ENCODE measurements at places on chromosomes 7 and 10.

DNA sequence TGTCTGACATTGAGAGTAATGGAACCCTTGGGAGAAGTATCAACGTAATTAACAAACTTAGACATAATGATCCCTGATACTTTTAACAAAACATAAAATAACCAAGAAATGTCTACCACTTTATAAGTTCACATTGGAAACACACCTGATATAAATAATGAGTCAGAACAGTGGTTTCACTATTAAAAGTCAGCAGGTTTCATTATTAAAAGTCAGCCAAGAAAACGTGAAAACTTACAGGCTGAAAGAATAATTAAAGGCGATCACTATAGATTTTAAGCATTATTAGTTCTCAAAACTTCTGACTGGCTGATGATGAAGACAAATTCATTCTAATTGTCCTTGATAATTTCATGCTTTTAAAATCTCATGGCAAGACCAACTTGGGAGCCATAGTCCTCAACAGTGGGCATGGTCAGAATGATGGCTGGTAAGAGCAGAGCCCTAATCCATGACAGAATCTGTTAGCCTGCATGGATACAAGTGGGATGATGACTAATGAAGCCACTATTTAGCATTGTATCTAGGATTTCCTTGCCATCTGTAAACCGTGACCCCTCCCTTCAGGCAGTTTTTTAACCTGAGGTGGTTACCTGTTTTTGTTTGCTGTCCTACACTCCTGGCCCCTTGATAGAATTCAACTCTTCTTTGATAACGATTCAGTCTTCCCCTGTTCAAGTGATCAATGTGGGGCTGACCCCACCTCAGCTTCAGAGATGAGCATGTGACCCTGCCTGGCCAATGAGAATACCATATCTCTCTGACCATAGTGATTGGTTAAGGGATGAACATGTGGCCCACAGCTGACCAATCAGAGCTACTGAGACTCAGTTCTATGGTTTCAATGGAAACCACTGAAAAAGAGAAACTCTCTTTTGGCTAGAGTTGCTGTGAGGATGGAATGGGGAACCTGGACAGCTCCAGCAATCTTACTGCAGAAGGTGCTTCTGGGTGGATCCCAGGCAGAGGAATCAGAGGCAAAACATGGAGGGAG, 151.0 kb downstream of the PLPP4 start:
- DNase-seq = no peak

- no peak for DNase-seq
Observed at GRCh38 chr10:113316506-113316905, 236.3 kb upstream of the HABP2 start.

DNA sequence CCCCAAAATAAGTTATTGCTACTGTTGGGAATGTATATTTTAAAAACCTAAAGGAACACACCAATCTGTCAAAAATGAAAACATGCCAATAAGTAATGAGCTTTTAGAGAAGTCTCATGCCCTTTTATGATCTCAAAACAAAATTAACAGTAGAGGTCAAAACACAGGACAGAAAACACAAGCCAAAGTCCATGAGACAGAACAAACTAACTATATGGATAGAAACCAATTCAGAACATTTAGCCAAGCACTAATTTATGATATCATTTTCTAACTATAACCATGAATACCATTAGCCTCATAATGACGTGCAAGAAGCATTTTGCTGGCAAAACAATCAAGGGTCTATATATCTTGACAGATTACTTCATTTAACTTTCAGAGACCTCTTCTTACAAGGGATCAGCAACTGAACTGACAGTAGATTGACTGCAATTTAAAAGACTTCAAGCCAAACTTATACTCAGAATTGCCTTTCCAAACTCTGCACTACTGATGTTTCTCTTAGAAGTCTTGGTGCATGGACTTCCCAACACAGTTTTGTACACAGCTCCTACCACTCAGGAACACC, 200.9 kb downstream of the DOCK4 start:
- DNase-seq = no peak

DNA sequence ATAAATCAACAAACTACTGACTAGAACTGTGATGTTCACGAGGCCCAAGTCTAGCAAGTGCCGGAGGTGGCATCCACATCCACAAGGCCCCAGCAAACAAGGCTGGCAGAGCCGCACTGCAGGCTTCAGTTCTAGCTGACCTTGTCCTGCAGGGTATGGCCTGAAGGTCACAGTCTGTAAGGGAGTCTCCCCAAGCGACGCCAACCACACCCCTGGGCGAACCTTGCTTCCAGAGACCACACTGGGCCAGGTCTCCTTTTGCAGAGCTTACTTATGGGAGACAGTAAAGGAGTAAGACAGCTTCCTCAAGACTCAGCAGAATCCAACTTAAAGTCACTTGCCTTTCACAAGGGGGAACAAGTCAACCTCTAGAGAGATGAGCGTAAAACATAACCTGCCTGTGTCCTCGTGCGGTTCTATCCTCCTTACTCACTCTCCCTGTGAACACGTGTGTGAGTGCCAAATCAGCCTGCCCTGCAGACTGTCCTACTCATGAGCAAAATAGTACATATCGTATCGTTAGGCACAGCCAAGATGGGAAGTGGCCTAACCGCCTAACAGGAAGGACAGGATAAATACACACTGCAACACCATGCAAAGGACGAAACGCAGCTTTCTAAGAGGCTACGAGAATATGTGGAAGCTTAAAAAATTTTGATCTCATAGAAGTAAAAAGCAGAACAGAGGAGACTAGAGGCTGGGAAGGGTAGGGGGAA, 22.7 kb downstream of the FAM53B start:
- no peak for DNase-seq

DNA sequence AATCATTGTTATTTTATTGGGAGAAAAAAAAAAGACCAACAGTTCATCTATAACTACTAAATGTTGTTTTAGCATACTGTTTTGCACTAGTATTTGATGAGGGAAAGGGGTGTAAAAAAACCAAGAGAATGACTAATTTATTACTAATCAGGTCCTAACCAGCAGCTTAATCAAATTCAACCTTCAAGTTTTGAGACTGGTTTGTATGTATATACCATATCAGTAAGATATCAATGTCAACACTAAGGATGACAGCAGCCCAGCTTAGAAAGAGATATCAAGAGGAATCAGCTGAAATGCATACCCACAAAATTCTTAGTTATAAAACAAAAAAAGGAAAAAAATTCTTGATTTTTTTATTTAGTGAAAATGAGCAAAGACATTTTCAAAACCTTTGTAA, 122.6 kb downstream of the KMT2C start:
- no peak for DNase-seq

DNA sequence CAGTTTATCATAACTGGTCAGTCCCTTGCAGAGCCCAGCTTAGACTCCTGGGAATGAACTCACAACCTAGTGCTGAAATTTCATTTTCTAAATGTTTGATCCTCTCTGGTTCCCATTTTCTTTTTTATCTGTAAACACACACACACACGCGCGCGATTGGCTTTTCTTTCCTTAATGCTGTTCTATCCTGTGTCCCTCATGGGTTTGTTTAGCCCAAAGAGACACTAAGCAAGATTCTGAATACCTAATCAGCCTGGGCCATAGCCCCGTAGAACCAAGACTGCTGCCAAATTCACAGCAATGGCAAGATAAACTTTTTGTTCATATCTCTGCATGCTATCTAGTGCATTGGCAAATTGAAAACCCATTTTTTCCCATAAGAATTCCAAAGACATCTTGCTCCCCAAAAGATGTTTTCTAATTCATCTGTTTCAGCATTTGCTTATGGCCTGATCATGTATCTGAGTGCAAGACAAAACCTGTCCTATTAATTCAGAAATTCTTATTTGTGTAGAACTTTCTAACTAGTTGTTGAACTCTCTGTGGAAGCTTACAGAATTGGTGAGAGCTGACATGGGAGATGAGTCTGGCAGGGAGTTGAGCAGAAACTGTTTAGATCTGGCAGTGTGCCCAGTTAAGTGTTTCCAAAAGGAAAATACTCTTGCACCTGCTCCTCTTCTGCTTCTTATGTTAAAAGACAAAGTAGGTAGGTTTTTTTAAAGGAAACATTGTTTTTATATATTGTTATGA, 1.8 kb upstream of the IFIT1 start:
- DNase-seq = no peak

DNA sequence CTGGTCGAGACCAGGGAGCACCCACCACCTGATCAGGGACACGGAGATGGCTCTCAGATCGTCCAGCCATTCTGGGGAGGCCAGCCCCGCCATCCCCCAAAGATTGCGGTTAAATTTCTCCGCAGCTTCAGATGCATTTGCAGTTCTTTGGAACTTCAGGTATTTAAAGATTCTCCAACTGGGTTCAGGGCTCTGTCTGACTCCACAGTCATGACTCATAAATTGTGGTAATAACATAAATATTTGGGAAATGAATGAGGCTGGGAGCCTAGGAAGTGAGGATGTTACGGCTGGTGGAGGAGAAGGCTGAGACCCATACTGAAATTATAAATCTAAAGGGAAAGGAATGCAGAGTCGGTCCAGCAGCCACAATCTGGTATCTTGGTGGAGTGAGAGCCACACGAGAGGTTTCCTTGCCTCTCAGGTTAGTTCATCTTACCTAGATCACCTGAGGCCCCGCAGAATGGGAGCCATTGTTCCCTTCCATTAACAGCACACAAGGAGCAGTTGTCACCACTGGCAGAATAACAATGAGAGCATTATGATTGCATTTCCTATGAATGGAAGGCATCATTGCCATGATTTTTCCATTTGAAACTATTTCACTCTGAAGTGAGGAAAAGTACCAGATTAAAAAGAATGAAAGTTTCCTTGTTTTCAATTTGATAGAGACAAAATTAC, 26.7 kb upstream of the DNAJB6 start:
- peak; percentile 82 for DNase-seq

- no peak for DNase-seq
Observed at GRCh38 chr10:11842411-11842810, 19.3 kb downstream of the PROSER2 start.

DNA sequence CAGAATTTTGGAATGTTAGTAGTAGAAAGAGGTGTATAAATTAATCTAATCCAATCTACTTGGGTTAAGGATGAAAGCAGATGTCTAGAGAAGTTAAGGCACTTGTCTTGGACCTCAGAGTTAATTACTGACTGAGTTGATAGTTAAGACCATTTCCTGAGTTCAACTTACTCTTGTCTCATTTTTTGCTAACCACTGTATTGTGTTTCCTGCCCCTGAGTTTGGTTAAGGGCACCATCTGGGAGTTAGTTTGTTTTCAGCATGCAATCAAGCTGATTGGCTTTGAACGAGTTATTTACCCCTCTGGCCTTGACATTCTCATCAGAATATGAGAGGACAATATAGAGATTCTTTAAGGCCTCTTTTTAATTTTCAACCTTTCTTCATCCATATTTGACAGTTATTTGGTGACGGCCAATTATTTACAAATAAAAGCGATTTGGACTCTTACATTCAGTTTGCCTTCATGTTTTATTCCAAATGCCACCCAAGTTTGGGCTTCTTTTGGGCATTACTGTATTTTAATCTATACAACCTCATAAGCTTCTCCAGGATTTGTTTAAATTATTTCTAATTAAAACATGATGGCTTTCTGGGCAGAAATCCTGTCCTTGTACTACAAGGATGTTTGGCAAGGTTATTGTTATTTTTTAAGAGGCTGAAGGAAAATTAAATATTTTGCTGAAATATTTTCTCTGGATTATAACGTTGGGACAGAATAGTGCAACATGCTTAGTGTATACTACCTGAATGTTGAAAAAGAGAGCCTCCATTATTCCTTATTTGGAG, 225.0 kb downstream of the CACNB2 start:
- no peak for DNase-seq

DNA sequence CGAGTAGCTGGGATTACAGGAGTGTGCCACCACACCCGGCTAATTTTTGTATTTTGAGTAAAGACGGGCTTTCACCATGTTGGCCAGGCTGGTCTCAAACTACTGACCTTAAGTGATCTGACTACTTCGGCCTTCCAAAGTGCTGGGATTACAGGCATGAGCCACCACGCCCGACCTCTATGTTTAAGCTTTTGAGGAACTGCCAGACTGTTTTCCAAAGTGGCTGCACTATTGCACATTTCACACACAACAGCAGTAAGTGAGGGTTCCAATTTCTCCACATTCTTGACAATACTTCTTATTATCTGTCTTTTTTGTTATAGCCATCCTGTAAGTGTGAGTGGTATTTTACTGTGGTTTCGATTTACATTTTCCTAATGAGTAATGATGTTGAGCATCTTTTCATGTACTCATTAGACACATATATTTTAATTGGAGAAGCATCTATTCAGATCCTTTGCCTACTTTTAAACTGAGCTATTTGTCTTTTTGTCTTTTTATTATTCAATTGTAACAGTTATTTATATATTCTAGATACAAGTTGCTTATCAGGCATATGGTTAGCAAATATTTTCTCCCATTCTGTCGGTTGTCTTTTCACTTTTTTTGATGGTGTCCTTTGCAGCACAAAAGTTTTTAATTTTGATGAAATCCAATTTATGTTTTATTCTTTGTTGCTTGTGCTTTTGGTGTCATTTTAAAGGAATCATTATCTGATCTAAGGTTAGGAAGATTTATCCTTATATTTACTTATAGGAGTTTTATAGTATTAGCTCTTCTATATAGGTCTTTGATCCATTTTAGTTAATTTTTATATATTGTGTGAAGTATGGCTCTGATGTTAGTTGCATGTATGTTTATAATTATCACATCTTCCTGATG, 12.8 kb upstream of the IRF5 start:
- no peak for DNase-seq

DNA sequence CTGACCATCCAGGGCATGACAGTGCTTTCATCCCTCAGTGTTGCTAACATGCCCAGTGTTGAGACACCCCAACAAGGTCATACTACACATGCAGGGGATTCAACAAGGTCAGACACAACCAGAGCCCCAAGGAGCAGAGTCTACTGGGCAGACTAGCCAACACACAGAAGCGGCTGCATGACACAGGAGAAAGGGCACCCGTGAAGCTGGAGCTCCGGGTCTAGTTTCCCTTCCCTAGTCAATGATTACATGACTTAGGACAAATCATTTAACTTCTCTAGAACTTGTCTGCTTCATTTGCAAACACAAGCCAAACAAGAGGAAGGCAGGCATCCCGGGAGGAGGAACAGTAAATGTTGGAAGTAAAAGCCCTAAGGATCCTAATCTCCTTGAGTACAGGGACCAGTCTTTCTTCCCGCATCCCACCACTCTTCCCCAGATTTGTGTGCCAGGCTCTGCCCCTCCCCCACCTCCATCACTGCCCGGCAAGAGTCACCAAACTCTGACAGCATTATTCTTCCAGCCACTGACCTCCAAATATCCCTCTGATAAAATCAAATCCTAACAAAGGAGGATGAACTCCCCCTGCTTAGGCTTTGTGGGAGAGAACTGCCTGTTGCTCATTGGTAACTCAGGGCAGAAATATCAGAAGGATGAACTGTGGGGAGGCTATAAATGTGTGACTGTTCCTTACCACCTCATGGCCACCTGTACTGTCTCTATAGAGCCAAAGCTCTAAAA, 104.3 kb downstream of the KCNMA1 start:
- DNase-seq = no peak

- DNase-seq = no peak
Observed at GRCh38 chr7:22598318-22598920, 98.4 kb upstream of the STEAP1B start.

DNA sequence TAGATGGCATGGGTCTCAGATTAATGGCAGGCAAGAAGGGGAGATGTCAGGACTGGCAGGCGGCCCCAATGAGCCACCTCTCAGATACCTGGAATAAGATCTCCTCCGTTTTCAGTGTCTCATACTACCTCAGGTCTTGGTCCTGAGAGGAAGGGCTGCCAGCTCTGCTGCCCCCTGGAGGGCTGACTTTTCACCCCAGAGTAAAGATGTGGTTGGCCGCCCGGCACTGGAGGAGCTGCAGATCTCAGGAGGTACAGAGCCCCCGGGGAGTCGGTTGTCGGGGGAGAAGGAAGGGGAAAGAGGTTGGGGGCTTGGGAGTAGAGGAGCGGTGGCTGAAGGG, 642 bp upstream of the COL13A1 start:
- no peak for DNase-seq

GRCh38 chr10:118781541-118781940, 26.8 kb upstream of the CACUL1 start:
- DNase-seq = no peak

Data from HFF-Myc (cell line).